ENCODE measurements at places on chromosomes 2 and 18.
A peak's percentile ranks its signal among the peaks of the same experiment; 100 is the strongest.

DNA sequence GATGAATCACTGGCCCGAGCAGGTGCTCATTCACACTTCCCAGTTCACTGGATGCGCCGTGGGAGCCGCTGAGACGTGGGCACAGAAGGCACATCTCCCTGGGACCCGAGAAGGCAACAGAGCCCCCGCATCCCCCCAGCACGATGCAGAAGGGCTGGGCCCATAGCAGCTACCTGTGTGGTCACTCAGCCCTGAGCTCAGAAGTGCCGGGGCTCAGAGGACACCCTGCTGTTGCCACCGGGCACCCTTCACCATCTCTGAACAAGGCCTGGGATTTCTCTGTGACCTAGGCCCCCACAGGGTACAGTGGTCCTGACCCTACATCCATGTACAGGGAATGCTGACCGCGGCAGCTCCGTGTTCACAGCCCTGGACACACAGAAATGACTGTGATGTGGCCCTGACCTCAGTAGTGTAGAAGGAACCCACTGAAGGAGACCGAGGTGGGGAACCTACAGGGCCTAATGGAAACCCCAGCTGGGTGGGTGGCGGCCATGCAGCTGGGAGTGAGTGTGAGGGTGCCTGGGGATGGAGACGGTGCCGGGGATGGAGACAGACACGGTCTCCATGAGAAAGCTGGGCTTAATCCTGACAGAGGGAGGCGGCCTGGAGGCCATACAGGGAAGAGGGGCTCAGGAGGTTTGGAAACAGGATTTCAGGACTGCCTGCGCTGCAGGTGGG is 111.9 kb upstream of the OTOS start:
- DNase-seq, result no peak

DNA sequence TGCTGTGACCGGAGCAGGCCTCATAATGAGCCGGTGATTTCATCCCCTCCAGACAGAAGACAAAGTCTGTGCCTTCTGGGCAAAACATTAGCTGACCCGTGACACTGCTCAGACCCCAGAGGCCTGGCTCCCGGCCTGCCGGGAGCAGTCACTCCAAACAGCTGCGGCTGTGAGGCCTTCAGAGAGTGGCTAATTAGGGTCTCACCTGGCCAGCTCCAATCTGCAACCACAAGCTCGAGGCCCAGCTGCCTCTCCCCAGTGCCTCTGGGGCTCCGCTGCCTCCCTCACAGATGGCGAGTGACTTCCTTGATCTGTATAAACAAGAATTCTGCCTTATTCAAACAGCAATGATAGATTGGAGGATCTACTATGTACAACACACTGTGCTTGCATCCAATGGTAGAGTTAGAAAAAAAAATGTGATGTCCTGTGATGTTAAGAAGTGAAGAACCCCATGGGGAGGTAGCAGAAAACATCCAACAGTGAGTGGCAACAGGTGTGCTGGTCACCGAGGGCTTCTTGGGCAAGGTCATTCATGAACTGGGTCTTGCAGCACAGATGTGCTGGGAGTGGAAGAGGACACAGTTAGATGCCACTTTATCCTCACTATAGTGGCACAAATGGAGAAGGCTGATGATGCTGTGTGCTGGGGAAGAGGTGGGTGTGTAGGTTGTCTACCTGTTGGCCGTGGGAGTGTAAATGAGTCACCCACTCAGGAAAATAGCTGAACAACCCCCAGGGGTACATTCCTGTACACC is 98.2 kb upstream of the ASAP2 start:
- no peak for DNase-seq

DNA sequence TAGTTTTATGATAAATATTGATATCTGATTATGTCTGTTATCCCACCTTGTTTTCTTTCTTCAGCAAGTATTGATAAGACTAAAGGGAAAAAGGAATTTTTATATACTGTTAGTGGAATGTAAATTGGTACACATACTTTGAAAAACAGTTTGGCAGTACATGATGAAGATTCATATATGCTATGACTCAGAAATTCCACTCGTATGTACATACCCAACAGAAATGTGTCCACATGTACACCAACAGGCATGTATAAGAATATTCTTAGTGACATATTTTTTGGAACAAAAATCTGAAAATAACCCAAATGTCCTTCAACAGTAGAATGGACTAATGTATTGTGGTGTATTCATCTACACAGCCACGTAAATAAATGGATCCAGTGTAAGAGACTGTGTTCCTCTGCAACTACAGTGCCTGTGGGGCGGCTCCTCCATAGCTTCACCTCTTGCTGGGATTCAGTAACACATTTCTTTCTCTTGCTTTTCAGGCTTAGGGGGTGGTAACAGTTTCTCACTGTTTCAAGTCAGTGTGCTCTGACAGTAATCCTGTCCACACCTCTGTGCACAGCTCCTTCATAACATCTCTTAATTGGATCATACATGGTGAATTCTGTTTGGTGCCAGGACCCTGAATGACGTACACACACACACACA is 35.5 kb upstream of the ALMS1 start:
- DNase-seq, result no peak

GRCh38 chr2:31474296-31474695 is 59.8 kb upstream of the XDH start:
- no peak for DNase-seq

DNA sequence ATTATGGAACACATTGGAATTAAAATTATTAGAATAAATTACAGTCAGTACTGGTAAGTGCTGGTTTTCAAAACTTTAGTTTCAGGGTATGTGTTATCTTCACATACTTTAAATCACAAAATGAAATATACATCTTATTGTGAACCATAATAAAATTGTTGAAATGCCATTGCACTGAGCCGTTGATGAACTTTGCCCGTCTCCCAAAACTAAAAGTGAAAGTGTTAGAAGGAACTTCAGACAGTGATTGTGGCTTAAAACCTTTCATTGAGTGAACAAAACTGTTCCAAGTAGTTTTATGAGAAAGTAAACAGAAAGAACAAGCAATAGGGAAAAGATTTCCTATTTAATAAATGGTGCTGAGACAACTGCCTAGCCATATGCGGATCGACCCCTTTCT is 811.6 kb downstream of the PLCL1 start:
- DNase-seq, result peak; percentile 0

- DNase-seq, result peak; percentile 89
Measured at GRCh38 chr2:69704446-69704845, 37.5 kb upstream of the ANXA4 start.

GRCh38 chr2:219520079-219520478 is 5.8 kb downstream of the ASIC4 start:
- no peak for DNase-seq

DNA sequence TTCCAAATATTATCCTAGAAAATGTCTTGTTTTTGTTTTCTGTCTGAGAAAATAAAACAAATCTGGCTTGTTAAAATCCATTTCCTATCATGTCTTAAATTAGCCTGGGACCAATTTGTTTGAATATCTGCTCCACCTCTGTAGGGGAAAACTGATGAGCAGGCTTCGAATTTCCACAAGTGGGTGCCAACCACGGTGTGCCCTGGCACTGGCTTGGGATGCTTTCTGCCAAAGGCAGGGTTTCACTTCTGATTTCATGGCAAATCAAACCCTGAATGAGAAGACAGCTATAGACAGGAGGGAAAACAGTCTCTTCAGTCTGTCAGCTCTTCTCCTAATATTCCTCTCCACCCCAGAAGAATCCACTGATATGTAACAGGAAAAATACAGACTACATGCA is 33.7 kb upstream of the STAT4 start:
- DNase-seq, result no peak

DNA sequence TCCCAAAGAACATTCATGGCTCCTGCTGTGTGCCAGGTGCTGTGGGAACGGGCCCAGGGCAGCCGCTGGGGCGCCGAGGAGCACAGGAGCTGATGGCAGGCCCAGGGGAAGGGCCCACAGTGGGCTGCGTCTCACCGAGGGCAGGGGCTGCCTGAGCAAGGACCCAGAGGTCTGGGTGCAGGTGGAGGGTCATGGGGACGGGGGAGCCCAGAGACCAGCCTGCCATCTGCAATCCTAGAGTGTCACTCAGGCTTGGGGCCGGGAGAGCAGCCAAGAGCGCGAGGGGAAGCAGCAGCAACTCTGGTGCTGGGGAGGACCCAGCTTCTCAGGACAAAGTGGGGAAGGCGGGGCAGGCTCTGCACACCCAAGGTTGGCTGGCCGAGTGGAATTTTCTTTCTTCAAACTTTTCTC is 207.4 kb downstream of the HDAC4 start:
- DNase-seq, result no peak
